ENCODE measurements at places on chromosomes 3 and 15.

GRCh38 chr3:37338500-37338899 lies 164.1 kb upstream of the LRRFIP2 start:
- DNase-seq: no peak

DNA sequence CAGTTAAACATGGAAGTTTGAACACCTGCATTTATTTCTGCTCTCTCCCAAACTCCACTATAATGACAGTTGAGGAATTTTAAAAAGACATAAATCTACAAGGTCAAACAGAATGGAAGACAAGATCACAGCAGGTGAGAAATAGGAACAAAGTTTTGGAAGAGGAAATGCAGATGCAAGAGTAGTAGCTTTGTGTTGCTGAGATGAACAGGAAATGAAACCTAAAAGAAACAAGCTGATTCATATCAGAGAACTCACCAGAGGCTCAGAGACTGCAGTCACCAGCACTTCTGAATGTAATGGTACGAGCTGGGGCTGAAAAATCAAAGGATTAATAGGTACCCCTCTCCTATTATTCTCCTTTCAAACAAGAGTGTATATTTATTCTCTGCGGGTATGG lies 459.9 kb downstream of the RAP2B start:
- DNase-seq: peak; percentile 15

- no peak for DNase-seq
These were observed 1.4 kb downstream of the ARL14 start for GRCh38 chr3:160678292-160678842.

- no peak for DNase-seq
These were observed 272.9 kb upstream of the KCNMB2 start for GRCh38 chr3:178263236-178263916.

DNA sequence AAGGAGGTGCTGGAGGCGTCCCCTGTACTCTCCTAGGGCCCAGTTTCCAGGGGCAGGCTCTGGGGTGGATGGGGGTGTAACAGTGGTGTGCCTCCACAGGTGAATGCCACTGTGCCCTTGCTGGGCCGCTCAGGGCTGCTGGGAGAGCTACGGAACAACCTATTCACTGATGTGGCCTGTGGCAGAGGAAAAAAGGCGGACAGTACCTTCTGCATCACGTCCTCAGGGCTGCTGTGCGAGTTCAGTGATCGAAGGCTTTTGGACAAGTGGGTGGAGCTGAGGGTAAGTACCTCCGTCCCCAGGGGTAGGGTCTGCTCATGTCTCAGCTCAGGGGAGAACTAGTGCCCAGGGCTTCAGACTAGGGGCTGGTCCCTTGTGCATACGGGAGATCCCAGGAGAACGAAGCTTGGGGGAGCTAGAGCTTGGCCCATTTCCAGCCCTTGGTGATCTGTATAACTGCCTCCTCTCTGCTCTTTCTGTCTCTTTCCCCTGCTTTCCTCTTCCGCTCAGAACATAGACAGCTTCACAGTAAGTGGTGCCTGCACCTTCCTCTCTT lies 15.0 kb upstream of the JMJD7 start:
- DNase-seq: no peak

GRCh38 chr3:111601810-111602209 lies 6.7 kb upstream of the ZBED2 start:
- DNase-seq: no peak

DNA sequence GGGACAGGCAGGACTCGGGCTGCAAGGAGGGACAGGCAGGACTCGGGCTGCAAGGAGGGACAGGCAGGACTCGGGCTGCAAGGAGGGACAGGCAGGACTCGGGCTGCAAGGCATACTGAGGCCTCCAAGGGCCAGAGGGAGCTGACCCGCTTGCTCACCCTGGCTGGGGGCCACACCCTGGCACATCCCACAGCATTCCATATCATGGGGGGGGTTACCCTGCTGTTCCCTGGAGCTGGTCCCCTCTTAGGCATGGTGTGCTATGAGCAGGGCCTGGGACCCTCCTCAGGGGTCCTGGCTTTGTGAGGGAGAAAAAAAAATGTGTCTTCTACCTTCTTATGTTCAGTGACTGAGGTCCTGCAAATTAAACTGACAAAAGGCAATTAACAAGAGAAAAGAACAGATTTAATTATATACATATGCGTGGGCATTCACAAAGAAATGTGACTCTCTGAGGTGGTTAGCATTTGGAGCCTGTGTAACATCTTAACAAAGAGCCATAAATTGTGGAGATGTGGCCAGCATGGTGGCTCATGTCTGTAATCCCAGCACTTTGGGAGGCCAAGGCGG lies 97.6 kb upstream of the ALDH1A3 start:
- DNase-seq: no peak

- DNase-seq: no peak
These were observed 1.2 kb downstream of the LARP6 start for GRCh38 chr15:70852501-70853317.

GRCh38 chr15:94256511-94256910 lies 25.1 kb downstream of the MCTP2 start:
- DNase-seq: no peak

- DNase-seq: no peak
These were observed 172.9 kb upstream of the TSPAN3 start for GRCh38 chr15:77243716-77244401.

GRCh38 chr3:138200424-138200823 lies 13.3 kb downstream of the ARMC8 start:
- DNase-seq: no peak

DNA sequence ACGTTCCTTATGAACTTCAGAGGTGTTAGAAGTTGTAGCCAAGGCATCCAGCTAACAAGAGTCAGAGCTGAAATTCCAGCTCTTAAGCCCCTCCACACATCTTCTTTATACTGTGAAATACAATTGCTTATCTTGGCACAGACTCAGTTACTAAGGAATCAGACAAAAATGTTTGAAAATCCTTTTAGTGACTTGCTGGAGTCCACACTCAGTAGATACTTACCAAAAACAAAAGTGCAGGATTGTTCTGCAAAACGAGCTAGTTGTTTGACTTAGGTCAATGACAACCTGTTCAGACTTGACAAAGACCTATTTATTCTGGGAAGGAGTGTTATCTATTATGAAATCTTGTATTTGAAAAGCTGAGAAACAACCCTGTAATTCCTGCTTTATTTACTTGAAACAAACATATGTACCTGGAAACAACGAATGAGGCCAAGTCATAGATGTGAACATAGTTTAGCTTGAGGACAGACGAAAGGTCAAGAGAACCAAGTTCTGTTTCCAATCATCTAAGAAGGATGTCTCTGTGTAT lies 38.5 kb downstream of the B3GNT5 start:
- no peak for DNase-seq

DNA sequence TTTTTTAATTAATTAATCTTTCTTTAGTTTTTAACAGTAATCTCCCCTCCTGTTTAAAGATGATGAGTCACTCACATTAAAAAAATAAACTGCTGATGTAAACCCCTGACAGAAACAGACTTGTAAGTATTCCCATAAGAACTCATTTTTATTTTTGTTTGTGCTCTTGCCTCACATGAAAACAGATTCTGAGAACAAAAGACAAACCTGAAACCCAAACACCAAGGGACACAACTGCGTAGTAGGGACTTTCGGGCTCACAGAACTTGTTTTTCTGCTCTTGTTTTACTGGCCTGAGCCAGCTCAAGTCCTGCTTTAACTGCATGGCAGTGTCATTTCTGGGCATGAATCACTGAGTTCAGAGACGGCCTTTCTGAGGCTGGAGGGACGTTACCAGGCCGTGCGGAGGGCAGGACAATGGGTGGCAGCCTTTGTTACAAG lies 600.8 kb downstream of the FOXP1 start:
- DNase-seq: peak; percentile 38

- DNase-seq: peak; percentile 17
These were observed 36.4 kb upstream of the EIF3J start for GRCh38 chr15:44500555-44500954.

DNA sequence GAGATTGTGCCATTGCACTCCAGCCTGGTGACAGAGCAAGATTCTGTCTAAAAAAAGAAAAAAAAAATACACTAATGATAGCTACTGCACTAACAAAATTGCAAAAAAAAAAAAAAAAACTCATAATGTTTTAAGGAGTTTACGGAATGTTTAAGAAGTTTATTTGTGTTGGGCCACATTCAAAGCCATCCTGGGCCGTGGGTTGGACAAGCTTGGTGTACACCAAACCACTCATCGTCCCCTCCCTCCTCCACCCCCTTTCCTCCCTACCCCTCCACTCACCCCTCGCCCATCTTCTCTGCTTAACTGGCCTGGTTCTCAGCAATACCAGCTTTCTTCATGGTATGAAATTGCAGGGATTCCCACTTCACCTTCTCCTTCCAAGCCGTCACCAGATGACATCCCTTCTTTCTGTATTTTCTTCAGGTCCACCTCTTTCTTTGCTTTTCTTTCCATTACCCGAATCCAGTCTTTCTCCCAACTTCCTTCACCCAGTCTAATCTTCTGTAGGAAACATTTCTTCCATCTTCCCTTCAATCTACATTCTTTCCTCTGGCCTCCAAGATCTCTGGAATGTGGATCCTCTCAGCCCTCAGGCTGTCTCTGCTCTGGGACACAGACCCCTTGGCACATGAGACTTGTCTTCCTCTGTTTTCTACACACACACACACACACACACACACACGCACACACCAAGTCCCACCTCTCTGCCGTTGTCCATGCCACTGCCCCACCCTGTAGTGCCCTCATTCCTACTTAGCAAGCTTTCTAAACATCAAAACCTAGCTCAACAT lies 3.5 kb upstream of the MESP1 start:
- no peak for DNase-seq

DNA sequence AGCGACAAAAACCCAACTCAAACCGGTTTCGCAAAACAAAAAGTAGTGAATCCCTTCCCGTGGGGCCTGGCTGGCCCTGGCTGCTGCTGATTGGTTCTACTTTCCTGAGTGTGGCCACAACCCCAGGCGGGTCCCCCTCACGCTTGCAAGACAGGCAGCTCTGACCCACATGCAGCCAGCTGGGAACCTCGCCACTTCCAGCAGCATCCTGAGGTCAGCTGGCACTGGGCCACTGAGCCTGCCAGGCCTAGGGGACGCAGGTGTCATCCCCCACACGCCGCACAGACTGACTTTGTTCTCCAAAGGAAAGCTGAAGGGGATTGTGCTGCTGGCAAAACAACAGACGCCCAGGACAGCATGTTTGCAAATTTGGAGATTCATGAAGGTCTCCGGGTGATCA lies 111.1 kb downstream of the TPRA1 start:
- no peak for DNase-seq

DNA sequence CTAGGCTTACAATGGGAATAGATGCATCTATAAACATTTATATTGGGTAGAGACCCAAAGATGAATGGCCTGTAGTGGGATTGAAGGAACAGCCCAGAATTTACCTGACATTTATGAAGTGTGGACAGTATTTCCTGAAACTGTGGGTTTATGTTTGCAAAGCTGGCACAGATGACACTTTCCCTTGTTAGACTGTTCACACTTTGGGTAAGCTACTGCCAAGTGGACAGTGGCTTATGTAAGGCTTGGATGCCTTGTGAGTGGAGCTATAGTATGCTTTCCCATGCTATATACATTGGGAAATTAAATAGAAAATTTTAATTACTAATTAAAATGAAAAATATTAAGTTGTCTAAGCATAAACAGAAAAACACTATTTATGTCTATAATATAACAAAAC lies 48.5 kb downstream of the STARD9 start:
- DNase-seq: no peak

- DNase-seq: no peak
These were observed 3.3 kb downstream of the C15orf61 start for GRCh38 chr15:67524235-67524634.

- DNase-seq: no peak
These were observed 128.9 kb downstream of the LPP start for GRCh38 chr3:188282871-188283270.

- DNase-seq: no peak
These were observed 67.7 kb upstream of the NSMCE3 start for GRCh38 chr15:29337156-29337959.

- DNase-seq: no peak
These were observed 108.7 kb downstream of the SLMAP start for GRCh38 chr3:57864853-57865252.

DNA sequence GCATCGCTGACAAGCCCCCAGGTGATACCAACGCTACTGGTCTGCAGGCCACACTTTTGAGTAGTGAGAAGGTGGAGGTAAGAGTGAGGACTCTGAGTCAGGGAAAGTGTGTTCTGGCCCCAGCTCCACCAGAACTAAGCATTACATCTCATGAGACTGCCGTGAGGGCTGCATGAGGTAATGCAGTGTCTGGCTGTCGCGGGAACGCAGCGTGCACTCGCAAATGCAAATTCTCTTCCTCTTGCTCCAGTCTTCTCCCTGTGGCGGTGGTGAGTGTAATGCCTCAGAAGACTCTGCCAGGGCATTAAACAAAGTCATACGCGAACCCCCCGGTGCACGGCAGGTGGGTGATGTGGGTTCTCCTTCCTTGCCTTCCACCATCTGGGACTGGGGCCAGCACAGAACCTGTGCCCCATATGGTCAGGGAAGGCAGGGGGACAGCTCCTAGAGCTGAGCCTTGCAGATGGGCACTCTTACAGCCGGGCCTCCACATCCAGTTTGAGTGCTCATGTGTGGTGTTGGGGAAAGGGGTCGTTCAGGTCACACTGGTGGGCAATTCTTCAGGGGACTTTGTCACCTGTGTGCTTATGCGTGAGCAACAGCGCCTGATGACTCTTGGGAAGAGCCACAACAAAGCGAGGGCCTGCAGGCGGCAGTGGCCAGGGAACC lies 175.8 kb downstream of the XXYLT1 start:
- DNase-seq: peak; percentile 81

GRCh38 chr15:40550341-40551037 lies 14.4 kb downstream of the CCDC32 start:
- peak; percentile 67 for DNase-seq

DNA sequence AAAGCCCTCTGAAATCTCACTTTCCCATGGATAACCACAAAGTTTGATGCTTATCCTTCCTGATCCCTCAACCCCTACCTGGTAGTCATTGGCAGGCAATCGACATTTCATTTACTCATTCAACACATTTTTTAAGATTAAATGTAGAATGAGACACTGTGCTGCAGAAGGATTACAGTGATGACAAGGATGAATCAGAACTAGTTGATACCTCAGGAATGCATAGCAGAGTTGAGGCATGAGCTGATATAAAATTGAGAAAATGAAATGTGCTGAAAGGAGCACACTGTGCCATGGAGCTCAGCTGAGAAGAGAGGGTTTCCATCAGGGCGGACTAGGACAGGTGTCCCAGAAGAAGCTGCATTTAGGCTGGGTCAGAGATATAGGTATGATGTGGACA lies 48.9 kb upstream of the ACTL6A start:
- no peak for DNase-seq

- DNase-seq: no peak
These were observed 2.6 kb upstream of the ALCAM start for GRCh38 chr3:105364128-105364527.

DNA sequence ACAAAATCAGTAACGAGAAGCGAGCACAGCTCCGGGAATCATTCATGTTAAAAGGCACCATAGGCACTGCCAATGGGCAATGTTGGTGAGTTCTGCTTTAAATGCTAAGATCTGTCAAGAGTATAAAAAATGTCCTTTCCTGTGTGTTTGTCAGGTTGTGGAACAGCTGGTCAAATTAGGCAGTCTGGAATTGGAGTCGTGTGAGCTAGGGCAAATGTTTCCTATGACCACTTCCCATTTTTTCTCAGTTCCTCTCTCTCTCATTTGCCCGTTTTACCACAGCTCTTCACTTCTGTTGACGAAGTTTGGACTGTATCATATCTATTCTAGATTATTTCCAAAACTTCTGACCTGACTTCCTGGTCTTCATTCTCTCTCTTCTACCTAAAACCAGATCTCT lies 60.8 kb upstream of the GOLIM4 start:
- DNase-seq: no peak

GRCh38 chr15:89958107-89958805 lies 42.9 kb upstream of the ZNF710 start:
- DNase-seq: no peak
